Kasumi-1 (cell line): ENCODE measurements at places on chromosomes 11 and 22.

GRCh38 chr22:35418088-35418487, 18.1 kb downstream of the MCM5 start:
- no peak for DNase-seq

DNA sequence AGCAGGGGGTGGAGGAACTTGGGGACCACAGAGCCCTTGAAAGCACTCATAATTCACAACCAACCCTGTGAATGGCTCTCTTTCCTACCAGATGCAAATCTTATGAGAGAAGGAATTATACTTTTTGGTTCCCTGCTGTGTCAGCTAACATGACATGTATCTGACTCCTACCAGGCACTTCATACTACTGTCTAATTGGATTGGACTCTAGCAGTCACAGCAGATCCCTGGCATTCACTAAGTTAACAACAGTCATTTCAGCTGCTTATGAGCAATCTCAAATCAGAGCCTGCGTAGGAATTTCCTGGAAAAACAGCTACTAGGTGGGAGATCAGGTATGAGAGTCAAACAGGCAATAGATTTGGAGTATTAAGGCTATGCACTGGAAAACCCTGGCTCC, 11.1 kb upstream of the ENDOD1 start:
- DNase-seq, result no peak

DNA sequence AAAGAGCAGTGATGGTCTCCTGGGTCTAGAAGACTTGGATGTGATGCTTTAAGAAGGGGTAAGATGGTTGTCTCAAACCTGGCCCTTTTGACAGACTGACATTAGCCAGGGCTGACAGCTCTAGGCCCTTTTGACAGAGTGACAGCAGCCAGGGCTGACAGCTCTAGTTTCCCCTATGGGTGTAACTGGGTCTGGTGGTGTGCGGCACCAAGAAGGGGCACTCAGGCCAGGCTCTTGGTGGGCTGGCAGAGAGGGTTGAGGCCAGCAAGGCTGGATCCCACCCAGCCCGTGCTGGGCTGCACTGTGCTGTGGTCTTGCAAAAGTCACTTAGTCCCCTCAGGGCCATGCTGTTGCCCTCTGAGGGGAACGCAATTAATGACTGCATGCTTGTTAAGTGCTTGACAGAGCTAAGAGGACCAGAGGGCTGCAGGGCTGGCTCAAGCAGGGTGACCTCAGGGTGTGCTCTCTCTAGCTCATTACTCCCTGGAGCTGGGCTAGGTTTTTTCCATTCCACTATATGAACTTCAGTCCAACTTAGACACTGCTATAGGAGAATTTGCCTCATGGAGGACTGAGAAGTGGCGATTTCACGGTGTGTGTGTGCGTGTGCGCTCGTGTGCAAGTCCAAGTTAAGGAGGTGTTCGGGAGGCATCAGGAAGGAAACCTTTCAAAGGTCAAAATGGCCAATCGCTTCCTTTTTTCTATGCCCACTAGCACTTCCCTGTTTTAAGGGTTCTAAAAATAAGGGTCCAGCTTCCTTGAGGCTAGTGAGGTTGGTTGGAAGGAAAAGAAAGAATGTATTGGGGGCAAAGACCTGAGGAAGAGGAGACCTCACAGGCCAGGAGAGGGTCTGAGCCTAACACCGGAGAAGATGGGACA, 4.4 kb downstream of the UBASH3B start:
- no peak for DNase-seq

GRCh38 chr11:114276077-114276476, 20.1 kb upstream of the NNMT start:
- DNase-seq, result no peak

DNA sequence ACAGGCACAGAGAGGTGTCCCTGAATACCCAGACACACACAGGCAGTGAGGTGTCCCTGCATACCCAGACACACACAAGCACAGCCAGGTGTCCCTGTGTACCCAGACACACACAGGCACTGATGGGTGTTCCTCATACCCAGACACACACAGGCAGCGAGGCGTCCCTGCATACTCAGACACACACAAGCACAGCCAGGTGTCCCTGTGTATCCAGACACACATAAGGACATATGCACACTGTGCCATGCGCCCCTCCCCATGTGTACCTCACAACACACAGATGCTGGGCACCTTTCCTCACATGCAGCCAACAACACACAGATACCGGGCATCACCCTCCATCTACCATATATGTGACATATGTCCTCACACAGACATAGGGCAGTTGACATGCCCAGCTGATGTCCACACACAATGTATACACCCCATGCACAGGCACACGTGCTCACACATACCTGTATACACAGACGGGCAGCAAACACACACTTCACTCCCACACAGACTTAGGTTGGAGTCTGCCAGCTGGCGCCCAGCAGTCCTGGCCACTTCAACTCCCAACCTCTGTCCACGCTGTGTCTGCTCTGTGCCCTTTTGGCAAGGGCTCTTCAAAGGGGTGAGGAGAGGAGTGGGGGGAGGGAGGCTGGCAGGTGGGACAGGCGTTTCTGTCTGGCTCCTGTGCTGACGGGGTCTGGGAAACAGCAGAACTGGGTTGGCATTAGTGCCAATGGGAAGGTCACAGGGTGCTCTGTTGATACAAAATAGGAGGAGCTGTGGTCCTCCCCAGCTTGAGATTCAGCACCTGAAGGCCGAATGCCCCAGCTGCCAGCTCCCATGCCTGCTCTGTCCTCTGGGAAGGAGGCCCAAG, 69.4 kb upstream of the ALX4 start:
- no peak for DNase-seq

DNA sequence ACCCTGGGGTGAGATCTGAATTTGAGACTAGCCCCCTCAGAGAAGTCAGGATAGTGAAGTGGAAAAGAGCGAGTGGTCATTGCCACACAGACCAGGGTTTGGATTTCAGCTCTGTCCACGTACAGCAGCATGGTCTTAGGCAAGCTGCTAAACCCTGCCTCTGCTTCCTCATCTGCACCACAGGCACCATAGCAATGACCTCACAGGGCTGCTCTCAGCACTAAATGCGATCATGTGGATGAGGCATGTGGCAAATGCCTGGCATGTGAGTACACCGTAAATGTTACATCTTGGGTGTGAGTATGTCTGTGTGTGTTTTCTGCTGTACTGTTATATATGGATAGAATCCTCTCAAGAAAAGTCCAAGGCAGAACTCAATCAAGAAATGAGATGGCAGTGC, 15.8 kb downstream of the NAV2 start:
- no peak for DNase-seq

DNA sequence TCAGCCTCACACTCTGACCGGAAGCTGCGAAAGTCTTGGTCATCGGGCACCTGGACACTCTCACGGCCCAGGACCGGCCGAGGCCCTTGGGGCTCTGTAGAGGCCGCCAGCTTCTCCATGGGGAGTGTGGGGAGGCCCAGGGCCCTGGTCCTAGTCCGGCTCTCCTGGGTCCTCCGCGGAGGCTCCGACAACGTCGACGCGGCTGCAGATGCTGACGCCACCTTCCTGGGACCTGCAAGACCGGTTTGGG, 12.9 kb downstream of the STARD10 start:
- DNase-seq, result no peak

- DNase-seq, result no peak
These were observed 5.6 kb upstream of the SYT8 start for GRCh38 chr11:1829039-1829820.

DNA sequence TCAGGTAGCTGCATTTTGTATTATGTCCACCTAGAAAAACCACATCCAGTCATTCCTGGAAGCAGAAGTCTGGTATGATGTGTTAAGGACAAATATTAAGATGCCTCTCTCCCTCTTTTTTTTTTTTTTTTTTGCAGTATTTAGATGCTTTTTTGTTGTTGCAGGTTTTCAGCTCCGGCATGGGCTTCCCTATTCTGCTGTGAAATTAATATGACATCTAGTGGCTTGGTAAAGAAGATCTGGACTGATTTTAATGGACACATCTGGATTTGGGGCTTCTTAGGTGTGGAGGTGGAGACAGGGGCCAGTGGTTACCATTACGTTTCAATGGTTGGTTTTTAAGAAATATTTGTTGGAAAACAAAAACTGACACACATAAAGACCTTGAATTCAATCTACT, 47.5 kb upstream of the RASSF10 start:
- DNase-seq, result no peak

DNA sequence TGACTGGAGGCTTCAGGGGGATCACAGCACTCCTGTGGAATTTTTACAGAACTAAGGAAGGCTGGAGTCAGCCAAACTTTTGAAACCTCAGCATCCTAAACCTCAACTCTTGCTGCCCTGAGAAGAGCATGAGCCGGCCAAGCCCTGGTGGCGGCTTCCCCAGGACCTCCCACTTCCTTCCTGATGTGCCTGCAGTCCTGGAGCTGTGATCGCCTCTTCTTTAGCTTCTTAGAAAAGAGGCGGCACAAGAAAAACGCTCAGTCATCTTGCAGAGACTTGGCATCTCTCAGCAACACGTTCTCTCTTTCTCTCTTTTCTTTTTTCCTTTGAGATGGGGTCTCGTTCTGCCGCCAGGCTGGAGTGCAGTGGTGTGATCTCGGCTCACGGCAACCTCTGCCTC, 40.4 kb upstream of the AMPD3 start:
- peak; percentile 99 for DNase-seq

DNA sequence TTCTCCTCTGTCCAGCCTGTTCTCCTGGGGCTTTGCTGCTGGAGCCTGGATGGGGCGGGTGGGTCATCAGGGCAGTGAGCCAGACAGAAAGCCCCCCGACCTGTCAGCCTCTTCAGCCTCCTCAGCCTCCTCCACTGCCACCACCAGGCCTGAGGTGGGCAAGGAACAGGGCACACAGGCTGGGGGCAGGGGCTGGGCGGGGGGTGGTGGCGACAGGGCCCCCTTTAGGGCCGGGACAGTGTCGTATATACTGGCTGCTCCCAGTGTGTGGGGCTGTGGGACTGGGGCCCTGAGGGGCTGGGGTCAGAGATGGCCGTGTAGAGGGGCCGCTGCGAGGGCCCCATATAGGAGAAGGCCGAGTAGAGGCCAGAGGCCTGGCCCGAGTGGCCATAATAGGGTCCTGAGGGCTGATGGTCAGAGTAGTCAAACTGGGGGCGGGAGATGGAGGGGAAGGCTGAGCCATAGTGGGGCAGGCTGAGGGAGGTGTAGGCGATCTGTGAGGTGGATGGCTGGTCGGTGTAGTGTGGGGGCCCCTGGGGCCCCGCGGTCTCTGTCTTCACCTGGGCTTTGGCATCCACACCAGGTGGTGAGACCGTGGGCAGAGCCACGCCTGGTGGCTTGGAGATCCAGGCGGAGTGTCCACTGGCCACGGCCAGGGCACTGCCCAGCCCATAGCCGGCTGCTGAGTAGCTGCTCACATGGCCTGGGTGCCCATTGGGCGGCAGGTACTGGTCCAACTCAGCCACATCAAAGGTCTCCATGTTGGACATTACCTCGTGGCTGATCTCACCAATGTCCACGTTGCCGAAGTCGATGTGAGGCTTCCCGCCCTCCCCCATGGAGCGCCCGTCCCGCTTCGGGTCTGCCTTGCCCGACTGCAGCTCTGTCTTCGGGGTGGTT, 10.8 kb downstream of the SOX10 start:
- no peak for DNase-seq

GRCh38 chr11:75867778-75868374, 52.9 kb downstream of the UVRAG start:
- peak; percentile 72 for DNase-seq

- peak; percentile 35 for DNase-seq
These were observed 60.1 kb downstream of the ZNRF3 start for GRCh38 chr22:28943501-28943879.

DNA sequence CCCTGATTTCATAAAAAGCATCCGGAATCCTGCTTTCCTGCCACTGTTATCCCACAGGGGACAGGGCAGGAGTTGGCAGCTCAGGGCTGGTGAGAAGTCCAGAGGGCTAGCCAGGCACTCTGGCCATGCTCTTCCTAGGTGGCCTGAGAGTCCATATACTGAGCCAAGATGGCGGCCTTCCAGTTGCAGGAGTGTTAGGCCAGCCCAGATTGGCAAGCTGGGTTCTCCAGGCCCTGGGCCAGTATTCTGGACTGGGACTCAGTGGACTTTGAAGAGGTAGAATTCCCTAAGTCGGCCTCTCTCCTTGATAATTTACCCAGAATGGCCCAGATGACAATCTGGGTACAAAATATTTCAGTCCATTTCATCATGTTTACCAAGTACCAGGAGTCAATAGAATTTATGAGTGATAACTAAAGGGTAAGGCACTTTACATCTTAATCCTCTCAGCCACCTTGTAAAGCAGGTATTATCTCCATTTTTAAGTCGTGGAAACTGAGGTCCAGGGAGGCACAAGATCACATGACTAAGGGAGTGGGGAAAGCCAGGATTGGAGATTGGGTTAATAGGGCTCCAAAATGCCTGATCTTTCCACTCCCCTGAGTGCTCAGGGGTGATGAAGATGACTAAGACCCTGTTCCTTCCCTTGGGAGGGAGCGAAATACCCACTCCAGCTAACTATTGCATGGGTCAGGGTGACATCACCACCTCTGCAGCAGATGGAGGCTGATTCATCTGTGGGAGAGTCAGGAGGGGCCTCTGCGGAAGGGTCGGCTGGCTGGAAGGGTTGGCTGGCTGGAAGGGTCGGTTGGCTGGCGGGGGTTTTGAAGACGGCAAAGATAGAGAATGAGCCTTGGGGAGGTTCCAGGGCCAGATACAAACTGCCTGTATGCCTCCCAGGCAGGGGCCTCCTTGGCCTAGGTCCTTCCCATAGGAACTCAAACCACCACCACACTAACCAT, 1.2 kb upstream of the MICALL1 start:
- peak; percentile 58 for DNase-seq
